Stimulated activated CD8-positive, alpha-beta memory T cell treated with anti-CD3 and anti-CD28 coated beads, Interleukin-7, amount 100 ng/mL, for 48 hours (primary cell): ENCODE measurements at places on chromosomes 6 and 20.

GRCh38 chr6:98946879-98947410 is 801 bp downstream of the FBXL4 start:
- DNase-seq = peak; percentile 25

DNA sequence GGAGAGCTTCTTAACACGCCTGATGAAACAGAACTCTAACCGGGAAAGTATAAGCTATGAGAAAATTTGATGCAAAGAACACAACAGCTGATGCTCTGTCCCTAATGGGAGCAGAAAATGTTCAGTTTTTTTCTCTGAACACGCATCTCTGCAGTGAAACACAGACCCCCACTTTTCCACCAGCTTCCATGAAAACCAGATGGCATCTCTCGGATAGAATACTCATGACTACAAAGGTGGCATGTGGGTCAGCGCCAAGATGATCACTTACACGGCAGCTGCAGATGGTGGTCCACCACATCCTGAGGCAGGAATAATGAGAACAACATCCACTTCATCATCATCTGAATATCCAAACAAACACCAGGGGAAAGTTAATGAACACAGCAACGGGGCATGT is 85.2 kb upstream of the CNR1 start:
- DNase-seq = no peak

DNA sequence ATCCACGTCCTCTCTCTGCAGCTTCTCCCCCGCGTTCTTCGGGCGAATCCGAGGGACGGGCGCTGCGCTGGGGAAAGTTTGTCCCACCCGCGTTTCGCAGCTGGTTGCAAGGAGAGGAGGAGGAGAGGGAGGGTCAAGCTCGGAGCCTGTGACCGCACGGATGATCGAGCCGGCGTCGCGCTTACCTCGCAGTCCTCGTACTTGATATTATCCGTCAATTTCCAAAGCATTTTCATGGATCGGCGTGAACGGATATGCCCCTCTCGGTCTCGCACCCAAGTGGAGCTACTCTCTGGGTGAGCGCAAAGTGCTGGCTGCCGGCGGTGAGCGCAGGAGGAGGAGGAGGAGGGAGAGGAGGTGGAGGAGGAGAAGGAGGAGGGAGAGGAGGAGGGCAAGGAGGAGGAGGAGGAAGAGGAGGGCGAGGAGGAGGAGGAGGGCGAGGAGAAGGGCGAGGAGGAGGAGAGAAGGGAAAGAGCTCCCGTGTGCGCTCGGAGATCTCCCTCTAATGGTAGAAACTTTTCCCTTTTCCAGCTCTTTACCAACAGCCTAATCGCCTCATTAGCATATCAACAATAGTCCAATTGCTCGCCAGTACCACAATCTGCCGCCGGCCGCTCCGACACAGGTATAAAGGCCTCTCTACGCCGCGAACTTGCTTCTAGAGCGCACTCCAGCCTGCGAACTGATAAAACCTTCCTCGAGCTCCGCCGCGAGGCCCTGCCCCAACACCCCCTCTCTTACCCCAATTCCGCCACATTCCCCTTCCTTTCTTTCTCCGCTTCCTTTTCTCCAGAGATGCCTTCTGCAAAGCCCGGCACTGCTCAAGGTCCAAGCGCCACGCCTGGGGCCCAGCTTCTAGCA is at the start of gene TFAP2A:
Gene TFAP2A, minus strand, starts transcription at position 319 of the 861 bp plus-strand sequence. Its CDS starts 83 bp downstream, at position 236.
- no peak for DNase-seq

DNA sequence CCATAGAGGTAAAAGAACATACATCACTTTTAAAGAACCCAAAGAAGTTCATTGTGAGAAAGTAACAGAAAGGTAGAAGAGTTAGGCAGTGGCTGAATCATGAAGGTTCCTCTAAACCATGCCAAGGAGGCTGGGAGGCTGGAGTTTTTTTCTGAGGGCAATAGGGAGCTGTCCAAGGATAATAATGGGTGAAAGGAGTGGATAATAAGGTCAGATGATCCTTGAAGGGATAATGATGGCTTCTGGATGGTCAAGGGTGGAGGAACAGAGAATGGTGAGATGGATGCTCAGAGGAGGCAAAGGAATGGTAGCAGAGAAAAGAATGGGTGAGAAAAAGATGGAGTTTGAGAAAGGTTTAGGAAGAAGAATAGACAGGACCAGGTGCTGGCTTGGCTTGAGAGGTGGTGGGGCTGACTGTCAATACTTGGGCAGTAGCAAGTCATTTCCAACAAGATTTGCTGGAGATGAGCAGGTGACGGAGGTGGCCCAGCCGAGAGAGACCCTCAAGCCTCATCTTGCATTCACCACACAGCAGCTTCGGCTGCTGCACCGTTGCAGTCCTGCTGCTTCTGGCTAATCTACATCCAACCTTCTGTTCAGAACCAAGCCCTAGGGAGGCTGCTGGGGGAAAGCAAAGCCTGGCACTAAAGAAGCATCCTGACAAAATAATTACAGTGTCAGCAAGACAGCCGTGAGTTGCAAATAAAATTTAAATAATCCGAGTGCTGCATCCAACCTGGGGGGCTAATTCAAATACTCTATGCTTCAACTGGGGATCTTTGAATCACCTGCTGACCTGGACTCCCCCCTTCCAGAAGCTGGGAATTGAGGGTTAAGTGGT is 131.2 kb upstream of the KCNG1 start:
- no peak for DNase-seq

DNA sequence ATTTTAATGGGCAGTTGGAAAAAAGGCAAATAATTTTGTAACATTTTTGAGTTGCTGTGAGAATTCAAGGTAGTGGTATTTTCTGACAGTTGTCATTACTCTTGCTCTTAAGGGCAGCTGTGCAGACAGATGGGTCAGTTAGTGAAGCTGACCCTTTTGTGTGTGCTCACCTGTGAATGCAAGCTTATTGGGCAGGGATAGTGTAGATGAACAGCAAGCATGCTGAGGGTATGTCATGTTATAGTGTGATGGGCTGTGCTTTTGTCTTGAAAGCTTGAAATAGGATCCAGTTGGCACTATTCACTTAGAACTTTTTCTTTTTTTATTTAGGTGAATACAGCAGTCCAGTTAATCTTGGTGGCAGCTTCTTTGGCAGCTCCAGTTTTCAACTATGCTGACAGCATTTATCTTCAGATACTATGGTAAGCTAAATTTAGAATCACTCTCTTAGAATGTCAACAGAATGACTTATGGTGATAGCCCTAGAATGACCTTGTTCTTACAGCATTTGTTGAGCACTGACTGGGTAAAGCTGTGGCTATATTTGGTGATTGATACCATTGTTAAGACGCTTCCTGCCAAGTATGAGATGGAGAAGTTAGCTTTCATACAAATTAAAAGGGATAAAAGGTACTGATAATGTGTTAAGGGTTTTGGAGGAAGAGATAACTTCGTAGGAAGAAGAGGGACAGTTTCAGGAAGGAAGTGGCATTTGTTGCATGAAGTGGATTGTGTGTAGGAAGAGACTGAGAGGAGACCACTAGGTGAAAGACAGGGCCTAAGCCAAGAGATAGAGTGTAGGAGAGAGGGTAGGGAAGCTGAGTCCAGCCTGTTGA is 19.5 kb downstream of the LRRN4 start:
- DNase-seq = no peak

DNA sequence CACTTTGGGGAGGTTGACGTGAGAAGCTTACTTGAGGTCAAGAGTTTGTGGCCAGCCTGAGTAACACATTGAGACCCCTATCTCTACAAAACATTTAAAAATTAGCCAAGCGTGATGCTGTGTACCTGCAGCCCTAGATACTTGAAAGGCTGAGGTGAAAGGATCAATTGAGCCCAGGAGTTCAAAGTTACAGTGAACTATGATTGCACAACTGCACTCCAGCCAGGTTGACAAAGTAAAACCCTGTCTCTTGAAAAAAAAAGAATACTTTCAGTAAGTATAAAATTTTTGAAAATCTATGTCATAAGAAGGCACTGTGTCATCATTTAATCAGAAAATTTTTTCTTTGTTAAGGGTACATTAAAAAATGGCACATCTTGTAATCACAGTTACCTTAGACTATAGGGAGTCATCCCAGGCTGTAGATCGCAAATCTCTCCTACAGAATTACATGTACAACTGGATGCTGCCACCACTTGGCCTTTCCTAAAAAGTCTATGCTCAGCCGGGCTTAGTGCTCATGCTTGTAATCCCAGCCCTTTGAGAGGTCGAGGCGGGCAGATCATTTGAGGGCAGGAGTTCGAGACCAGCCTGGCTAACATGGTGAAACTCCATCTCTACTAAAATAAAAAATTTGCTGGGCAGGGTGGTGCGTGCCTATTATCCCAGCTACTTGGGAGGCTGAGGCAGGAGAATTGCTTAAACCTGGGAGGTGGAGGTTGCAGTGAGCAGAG is 17.0 kb upstream of the MRS2 start:
- DNase-seq = no peak

DNA sequence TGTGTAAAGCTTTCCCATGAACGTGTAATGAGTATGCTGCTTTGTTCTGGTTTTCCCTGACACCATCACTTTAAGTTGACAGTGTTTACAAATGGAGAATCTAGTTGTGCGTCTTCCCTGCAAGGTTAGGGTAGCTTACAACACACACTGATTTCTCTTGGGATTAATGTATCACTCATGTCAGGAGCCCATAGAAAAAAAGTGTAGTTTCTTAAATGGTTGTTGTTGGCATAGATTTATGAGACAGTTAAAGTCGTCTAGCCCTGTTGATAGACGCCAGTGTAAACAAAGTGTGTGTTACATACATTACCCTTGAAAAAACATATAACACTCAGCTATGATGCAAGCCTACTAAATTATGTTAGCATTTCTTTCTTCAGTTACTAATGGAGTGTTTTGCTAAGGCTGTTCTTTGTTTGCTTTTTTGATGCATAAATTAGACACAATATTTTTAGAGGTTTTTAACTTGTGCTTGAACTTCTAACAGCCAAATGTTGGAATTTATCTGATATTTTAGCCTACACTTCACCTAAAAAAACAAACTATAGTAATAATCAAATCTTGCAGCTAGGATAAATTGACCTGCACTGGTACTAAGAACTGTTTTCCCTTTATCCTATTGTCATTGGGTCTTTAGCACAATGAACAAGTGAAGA is 88.6 kb downstream of the RNF217 start:
- no peak for DNase-seq

DNA sequence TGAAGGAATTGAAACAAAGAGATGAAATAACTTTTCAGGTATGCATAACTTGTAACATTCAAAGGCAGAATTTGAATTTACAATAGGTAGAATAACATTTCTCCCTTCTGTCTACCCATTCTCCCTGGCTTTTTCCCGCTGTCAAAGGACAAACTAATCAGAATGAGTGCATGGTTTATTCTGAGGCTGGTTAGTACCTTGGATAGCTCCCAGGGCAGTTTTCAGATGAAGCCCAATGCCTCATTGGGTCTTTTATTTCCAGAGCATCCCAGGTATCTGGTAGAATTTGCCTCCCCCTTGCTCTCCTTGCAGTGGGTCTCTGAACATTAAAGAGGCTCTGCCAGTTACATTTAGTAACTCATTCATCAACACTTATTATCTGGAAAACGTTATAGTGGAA is 665.5 kb downstream of the BCKDHB start:
- DNase-seq = no peak

- no peak for DNase-seq
These were observed 13.2 kb upstream of the MAP3K4 start for GRCh38 chr6:160978141-160978901.

DNA sequence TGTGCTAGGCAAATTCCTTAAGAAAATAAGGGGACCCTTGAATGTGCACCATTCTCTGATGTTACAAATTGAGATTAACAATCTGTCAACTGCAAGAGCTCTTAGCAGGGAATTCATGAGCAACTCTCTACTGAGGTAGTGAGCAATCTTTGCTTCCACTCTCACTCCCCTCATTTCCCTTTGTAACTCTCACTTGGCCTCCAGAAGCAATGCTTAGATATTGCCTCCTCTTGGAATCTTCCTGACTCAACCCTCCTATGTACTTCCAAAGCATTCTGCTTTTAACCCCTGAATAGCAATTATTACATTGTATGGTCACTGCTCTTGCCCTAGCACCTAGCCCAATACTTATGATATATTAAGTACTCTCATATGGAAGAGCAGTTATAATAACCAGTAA is 16.5 kb downstream of the XPO5 start:
- no peak for DNase-seq

DNA sequence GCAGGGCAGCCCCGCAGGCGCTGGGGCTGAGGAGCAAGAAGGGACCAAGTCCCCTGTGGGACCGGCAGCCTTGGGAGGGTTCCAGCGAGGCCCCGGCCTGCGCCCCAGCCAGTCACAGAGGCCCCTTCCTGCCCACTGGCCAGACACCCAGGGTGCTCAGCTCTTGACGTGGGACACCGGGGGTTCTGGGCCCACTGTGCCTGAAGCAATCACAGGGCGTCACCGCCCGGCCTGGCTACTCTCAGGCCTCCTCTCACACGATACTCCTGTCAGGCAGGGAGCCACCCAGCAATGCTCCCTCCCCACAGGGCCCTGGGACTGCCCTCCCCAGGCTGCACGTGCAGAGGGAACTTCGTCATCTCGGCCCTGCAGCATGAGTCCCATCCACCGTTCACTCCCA is 14.5 kb downstream of the TAF4 start:
- DNase-seq = no peak
